ENCODE measurements at places on chromosomes 5 and 9.

GRCh38 chr9:77939149-77939668 is 92.4 kb downstream of the GNAQ start:
- DNase-seq: no peak

DNA sequence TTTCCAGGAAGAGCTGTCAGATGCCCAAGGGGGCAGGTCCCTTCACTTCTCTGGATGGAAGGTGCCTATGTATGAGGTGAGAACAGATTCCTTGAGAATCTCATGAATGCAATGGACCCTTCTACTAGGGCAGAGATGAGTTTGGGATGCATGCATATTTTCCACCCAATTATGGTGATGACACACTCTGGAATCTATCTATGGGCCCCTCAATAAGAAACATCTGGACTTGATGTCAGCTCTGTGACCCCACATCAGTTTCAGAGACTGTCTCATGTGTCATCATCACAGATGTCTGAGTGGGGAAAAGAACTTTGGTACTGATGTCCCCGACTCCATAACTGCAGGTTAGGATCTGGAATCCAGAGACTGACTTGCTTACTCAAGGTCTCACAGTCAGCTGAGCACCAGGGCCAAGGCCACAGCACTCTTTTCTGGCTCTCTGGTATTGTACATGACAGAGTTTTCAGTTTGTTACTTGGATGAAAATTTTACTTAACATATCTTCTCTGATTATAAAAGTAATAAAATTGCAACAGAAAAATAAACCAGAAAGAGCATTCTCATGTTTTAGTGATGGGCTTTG is 177.0 kb downstream of the DCP2 start:
- DNase-seq: no peak

DNA sequence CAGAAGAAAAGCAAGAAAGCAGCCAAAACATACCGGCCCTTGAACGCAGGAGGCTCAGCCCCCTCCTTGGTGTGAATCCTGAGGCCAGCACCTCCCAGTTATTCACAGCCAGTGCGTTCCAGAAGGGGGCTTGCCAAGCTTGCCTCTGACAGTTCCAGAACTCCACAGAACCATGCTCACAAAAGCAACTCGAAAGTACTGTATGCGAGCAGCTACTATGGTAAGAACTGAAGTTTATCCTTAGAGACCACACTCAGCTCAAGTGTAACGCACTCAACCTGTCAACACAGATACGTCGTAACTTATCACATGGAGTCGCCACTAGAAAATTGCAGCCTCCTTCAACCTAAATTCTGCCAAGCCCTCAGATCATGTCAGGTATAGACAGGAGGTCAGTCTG is 1.4 kb downstream of the UBAC1 start:
- no peak for DNase-seq

GRCh38 chr5:173790177-173790719 is 97.9 kb upstream of the CPEB4 start:
- no peak for DNase-seq

DNA sequence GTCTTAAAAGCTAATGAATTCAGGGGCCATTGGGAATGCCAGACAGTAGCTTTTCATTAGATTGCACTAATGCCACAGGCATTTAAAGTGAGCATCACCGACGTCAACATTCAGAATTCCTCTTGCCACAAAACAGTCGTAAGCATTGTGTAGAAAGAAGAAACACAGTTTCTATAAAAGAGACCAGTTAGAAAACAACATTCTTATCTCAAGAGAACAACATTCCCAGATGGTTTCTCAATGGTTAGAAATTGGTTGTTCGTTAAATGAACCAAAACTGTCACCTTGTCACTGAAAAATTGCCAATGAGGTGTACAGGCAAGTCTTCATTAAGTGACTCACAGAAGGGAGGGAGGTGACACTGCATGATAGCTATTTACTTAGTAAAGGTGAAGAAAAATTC is 401.6 kb upstream of the PRR16 start:
- DNase-seq: no peak

GRCh38 chr9:113343732-113344231 is 3.7 kb upstream of the WDR31 start:
- DNase-seq: no peak

DNA sequence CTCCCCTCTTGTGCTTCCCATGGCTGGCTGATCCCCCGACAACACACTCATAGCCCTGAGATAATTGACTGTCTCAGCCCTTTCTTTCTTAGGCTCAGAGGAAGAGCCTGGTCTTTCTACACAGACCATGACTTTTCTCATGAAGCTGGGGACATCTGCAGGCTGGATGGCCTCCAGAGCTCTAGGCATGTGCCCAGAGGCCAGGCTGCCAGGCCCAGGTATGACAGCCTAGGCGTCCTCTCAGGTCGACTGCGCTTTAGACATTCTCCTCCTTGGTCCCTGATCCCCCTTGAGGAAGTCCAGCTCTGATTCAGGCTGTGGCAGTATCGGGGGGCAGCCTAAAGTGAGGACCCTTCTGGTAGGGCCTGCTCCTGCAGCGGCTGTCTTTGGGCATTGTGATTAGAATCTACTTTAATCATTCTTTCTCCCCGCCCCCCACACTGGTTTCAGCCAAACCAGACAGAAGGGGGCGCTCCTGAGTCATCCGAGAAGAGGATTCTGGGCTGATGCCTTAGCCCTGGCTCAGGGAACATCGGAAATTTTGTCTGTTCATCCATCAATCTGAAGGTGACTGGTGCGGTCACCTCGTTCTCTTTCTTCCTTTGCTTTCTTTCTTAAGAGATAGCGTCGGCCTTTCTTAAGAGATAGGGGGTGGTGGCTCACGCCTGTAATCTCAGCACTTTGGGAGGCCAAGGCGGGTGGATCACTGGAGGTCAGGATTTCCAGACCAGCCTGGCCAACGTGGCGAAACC is 66.5 kb upstream of the HSPA9 start:
- DNase-seq: peak; percentile 35

GRCh38 chr9:15417626-15418025 is 5.0 kb upstream of the SNAPC3 start:
- DNase-seq: no peak

GRCh38 chr5:86884608-86885007 is 266.9 kb downstream of the COX7C start:
- no peak for DNase-seq

DNA sequence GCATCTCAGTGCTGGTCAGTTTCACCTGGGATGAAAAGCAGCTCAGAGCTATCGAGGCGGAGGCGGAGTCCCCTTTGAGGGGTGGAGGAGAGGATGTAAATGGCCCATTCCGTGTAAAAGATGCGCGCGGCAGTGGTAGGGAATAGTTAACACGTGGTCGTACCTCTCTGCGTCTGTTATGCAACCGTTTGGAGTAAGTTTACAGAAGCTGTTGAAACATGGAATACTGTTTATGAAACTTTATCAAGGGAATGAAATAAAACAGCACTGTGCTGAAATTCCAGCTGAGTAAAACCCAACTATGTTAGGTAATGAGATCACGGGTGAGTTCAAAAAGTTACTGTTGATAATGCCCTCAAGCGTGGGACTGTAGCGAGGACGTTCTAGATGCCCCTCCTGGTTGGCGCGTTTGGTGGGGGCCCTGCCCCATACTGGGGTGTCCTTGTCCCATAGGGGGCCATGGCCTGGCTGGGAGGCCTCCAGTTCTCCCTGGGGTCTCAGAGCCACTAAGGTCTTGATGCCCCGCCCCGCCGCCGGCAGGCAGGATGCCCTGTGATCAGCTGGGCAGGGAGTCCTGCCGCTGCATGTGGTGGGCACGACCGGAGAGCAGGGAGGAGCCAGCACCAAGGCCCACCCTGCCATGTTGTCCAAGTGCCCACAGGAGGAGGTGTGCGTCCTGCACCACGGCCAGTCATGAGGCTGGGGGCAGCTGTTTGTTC is 90.9 kb downstream of the COL5A1 start:
- DNase-seq: no peak

DNA sequence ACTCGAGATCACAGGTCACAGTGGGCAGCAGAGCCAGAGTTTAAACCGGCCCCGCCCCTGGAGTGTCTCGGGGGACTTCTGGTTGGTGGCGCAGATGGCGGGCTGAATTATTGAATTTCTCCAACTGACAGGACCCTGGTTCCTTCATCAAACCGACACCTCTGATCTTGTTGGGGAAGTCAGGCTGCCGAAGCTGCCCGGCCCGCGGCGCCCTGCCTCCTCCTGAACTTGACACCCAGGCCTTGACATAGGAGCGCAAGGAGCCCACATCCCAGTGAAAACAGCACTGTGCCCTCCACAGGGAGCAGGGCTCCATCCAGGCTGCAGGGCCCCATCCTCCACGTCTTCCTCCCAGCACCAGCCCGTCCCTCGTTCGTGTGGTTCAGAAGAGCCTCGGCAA is 105.2 kb downstream of the OLFM1 start:
- no peak for DNase-seq

- DNase-seq: no peak
Measured at GRCh38 chr9:90432951-90433350, 209.7 kb downstream of the DIRAS2 start.

DNA sequence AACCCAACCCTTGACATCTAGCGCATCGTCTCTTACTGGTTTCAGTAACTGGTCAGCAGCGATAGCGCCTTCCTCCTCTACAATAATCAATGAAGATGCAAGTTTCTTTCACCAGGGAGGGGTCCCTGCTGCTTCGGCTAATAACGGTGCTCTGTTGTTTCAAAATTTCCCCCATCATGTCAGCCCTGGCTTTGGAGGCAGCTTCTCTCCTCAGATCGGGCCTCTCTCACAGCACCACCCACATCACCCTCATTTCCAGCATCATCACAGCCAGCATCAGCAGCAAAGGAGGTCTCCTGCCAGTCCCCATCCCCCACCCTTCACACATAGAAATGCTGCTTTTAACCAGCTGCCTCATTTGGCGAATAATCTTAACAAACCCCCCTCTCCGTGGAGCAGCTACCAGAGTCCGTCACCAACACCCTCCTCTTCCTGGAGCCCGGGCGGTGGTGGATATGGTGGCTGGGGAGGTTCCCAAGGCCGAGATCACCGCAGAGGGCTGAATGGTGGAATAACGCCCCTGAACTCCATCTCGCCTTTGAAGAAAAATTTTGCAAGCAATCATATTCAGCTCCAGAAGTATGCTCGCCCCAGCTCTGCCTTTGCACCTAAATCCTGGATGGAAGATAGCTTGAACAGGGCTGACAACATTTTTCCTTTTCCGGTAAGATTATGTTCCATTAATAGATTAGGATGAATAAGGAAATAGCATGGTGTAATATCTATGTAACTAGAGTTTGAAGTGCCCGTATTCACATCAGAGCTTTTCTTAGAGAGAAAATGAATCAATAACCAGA is 2.2 kb downstream of the CPEB4 start:
- DNase-seq: no peak

DNA sequence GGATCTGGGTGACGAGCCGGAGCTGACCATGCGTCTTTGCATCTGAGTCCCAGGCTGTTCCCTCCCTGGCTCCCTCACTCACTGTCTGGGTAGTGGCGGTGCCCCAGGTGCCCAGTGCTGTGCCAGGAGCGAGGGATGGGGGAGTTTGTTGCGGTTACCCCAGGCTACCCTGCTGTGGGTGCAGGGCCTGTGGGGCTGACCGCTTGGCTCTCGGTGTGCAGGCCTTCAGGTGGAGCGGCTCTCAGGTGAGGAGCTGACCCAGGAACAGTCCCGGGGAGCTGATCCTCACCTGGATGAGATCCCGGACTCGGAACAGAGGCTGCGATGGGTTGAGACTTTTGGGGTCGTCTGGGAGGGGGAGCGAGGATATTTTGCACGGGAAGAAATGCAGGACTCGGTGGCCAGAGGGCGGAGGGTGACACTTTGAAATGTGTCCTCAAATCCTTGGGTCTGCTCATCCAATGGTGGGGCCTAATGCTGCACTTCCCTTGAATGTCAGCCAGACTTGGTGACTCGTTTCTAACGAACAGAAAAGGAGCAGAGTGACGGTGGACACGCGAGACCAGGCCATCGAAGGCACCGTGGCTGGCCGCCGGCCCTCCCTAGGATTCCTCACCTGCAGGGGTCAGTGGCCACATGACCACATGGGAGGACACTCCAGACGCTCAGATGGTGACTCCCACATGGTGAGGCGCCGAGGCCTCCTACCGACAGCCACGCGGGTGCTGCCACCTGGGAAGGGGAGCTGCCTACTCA is 104.3 kb upstream of the RAPGEF1 start:
- no peak for DNase-seq

GRCh38 chr5:171908638-171909037 is 97.8 kb downstream of the FBXW11 start:
- DNase-seq: no peak

All from stimulated activated CD8-positive, alpha-beta memory T cell treated with anti-CD3 and anti-CD28 coated beads, Interleukin-4, amount 100 ng/mL, for 4 hours (primary cell).